ENCODE measurements at places on chromosomes 2 and 18.

DNA sequence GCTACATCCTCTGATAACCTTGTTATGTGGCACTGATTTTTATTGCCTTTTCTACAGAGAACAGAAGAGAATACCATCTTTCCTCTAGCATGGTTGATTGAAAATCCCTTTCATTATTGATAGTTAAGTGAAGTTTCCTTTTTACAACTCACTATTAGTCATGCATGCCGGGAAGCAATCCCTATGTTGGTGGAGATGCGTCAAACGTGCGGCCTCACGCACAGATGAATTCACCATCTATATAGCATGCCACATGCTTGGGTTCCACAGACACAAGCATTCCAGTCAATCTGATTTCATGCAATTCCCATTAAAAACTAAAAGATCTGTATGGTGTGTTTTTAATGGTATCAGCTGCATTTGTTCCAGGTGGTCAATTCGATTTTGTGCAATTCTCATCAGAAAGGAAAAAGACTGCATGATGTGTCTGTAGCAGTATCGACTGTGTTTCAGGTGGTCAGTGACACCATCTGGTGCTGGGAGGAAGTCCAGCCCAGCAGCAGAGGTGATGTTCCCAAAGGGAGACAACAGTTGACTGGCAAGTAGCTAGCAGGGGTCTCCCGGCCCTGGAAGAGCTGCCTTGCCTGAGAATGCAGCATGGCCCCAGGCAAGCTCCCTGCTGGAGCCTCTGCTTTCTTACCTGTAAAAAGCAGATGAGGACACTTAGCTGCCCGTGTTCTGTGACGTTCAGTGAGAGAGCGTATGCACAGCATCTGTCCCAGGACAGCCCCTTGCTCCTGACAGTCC lies 151.3 kb upstream of the NCK2 start:
- DNase-seq, result no peak

- DNase-seq, result no peak
These were observed 89.4 kb downstream of the DGKD start for GRCh38 chr2:233443511-233444183.

DNA sequence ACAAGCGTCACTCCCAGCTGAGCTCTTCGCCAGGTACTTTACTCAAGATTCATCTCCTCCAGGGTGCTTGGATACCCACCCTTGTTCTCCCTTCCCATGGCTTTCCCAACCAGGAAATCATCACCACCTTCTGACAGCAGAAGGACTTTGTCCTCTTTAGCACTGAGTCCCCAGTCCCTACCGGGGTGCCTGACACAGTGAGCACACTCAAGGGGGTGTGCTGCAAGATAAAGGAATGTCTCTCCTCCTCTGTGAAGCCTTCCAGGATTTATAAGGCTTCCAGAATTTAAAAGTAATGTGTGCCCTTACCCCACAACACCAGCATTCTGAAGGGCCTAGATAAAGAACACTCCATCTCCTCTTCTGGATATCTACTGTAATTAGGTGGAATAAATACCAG lies 39.6 kb downstream of the ACVR1 start:
- DNase-seq, result no peak

DNA sequence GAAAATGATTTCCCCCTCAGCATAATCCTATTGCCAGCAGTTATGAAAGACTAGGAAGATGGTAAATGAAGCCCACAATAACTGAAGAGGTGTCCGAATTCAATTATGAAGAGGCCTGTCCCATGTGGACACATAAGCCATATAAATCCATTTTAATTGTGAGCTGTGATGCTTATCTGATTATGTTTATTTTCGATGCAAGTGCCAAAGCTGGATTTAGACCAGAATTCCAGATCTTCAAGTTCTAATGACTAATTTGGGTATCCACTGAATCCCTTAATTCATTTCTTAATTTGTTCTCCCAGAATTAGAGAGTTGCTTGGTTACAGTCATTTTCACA lies 24.5 kb downstream of the SPATS2L start:
- no peak for DNase-seq

- DNase-seq, result no peak
These were observed 119.3 kb upstream of the SIX2 start for GRCh38 chr2:45128580-45128997.

GRCh38 chr2:216696751-216697560 lies 1.6 kb upstream of the IGFBP5 start:
- DNase-seq, result no peak

- no peak for DNase-seq
These were observed 54.4 kb downstream of the ZBTB7C start for GRCh38 chr18:48354746-48355260.

DNA sequence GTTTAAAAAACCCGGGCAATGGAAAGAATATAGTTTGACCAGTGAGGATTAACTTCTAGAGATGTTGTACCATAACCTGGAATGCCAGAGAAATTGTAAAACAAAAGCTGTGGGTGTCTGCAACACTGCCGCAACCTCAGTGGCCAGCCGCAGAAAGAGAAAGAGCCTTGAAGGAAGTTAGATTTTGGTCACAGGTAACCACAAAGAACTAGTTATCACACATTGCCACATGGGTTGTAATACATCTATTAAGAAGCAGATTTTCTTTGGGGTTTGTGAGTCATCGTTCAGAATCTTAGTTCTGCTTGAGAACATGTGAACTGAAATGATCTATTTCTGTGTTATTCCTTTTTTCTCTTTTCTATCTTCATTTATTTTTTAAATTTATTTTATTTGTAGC lies 222.9 kb upstream of the AGAP1 start:
- DNase-seq, result no peak

GRCh38 chr2:84894758-84895520 lies 10.5 kb upstream of the TMSB10 start:
- DNase-seq, result no peak

Data from cortex of kidney (tissue), 1 donor.